ENCODE measurements at places on chromosomes 3 and 15.

DNA sequence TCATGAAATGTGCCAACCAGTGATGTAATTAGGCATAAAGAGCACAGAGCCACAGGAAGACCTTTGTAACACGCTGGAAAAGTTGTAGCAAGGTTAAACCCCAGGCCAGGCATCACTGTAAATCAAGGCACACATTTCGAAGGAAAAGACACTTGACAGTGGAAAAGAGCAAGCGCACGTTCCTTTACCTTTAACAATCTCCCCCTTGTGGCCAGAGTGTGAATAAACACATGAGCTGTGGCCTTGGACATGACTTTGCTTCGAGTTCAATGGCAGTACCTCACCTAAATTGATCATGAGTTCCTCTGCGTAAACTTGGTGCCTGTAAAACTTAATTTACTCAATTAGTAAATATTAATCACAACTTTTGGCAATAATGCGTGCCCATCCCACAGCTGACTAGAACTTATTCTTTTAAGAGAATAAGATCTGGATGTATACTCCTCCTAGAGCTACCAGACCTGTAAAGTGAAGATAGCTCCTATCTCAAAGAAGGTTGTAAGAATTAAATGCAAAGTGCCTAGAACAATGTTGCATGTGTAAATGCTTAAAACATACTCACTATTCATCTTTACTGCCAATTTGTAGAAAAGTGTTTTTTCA lies 757.0 kb upstream of the NECTIN3 start:
- DNase-seq = peak; percentile 1

GRCh38 chr3:195717416-195717815 lies 3.4 kb upstream of the MUC20 start:
- DNase-seq = no peak

- no peak for DNase-seq
These were observed 64.1 kb upstream of the IMPG2 start for GRCh38 chr3:101384426-101384825.

DNA sequence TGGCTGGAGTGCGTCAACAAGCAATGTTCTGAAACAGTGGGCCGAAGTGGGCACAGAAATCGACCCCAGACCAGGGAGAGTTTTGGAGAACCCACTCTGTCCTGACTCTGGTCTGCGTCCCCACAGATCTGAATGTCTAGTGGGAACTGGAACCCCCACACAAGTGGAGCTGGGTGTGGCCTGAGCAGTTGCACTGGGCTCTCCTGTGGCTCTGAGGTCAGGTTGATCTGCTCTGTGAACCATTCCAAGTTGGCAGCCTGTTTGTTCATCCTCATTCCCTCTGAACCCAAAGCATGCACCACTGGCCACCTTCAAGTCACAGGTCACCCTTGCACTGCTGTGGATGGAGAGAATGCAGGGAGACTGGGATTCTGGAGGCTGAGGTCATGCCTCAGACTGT lies 60.5 kb downstream of the STARD5 start:
- no peak for DNase-seq

- no peak for DNase-seq
These were observed 266.7 kb downstream of the CNTN3 start for GRCh38 chr3:74347563-74348268.

DNA sequence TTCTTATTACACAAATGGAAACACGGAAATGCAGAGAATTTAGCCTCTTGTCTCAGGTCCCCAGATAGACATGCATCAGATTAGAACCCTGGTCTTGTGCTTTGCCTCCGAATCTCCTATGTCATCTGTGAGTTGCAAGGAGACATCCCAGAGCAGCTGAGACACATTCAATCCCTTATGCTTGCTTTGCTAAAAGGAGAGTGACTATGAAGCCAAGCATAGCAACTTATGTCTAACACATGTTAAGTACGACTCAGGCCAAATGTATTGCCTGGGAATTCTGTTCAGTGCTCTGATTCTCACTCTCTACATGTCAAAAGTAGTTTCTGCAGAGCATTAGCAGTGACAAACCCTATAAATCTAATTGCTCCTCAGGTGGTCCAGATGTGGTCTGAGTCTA lies 30.6 kb upstream of the LRRC3B start:
- no peak for DNase-seq

- DNase-seq = no peak
These were observed 3.1 kb upstream of the LARP6 start for GRCh38 chr15:70856884-70857561.

DNA sequence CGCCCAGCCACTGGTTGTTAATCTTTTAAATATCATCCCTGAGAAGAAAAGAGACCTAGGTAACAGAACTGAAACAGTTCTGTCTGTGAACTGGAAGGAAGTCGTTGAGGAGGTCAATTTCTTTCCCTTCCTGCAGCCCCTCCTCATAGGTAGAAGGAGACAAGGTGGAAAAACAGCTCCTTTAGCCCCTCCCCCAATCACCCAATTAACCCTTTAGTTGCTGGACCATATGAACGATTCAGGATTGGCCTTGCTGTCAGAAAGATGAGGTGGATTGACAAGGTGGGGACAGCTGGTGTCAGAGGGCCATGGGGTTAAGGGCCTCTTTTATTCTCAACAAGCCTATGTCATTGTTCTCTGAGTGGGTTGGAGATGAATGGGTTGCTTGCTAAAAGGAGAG lies 36.0 kb upstream of the ZNF445 start:
- DNase-seq = no peak

DNA sequence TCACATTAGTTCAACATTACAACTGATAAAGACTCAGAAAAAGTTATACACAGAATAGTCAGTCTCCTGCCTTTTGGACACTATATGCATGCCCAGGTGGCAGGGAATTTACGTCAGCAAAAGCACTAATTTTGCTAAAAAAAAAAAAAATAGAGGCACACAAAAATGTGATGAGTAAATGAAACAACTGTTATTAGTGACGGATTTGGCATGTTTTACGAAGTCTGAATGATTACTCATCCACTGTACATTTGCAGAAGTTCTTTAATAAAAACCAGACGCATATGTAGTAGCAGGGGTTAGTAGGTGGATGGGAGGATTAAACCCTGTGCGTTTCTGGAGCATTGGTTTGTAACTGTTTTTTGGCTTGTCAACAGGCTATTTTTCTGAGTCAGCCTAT lies 99.0 kb downstream of the MITF start:
- no peak for DNase-seq

GRCh38 chr3:52895418-52895817 lies 1.9 kb downstream of the STIMATE start:
- DNase-seq = no peak

DNA sequence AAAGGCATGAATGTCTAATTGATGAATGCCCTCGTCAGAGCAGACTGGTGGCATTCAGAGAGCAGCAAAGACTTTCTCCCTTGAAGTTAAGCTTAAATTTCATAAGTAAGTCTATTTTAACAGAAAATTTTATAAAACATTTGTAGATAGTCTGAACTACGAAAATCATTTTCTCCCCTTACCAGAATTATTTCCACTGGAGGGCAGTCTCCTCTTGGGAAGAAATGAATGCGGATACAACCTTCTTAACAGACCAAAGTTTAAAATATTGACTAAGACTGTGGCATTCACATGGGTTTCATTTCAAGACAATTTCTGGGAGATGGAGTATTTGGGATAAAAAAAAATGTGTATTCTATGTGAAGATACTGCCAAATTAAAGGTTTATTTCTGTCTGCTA lies 669.0 kb downstream of the FHIT start:
- DNase-seq = no peak

DNA sequence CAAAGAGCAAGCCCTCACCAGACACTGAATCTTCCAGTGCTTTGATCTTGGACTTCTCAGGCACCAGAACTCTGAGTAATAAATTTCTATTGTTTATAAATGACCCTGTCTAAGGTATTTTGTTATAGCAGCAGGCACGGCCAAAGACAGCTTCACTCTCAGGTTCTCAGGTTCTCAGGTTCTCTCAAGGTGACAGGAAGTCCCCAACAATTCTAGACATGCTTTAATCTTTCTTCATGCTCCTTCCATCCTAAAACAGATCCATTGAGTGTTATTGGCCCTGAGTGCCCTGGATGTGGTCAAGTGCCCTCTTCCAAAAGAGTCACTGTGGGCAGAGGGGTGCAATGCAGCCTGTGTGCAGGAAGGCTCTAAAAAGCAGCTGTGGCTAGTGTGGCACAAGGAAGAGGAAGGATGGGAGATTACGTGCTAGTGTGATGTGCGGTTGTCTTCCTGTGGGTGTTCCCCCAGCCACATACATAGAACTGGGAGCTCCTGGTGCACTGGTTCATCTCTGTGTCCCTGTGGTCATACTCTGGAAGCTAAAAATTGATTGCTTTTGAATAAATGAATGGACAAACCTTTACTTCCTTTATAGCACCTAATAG lies 11.0 kb upstream of the RAB7A start:
- no peak for DNase-seq

DNA sequence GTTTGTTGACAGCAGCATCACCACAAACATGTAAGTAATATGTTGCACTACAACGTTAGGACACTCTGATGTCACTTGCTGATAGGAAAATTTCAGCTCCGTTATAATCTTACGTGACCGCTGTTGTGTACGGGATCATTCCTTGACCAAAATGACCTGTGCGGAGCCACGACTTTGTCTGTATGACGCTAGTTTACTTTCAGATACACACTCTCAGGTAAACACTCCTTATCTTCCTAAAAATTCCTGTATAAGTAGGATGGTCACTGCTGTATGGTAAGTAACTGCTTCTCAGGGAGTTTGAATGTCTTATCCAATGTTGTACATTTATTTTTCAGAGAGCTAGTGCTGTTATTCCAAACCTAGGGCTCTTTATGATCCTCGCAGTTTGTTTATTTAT lies 410.3 kb downstream of the NAALADL2 start:
- DNase-seq = no peak

- no peak for DNase-seq
These were observed 74.0 kb upstream of the LINGO1 start for GRCh38 chr15:77706482-77707244.

DNA sequence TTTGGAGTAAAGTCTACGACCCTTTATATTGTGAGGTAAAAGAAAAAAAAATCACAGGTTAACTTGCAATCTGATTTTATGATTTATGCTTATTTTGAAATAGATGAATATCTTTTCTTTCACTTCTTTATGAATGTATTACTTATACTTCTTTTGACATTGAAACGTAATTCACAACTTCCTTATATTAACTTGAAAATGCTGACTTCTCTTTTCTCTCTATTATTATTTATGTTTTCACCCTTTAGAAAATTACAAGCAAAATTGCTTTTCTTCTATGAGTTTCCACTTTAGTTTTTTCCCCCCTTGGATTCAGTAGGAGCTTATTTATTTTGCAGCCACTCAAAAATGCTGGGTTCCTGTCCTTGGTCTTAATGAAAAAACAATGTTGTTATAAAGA lies 25.4 kb downstream of the ACP3 start:
- DNase-seq = no peak

DNA sequence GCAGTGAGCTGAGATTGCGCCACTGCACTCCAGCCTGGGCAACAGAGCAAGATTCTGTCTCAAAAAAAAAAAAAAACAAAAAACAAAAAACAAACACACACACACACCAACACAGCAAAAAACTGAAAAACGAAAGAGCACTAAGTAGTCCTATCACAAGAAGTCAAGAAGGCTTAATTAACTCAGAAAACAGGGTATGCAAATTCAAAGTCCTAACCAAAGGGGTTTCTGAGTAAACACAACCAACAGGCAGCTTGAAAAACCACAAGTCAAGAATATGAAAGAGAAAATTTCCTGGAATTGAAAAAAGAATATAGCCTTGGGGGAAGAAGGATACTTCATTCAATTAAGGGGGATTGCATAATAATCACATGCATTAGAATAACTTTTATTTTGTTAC lies 37.7 kb upstream of the PARP14 start:
- DNase-seq = no peak

DNA sequence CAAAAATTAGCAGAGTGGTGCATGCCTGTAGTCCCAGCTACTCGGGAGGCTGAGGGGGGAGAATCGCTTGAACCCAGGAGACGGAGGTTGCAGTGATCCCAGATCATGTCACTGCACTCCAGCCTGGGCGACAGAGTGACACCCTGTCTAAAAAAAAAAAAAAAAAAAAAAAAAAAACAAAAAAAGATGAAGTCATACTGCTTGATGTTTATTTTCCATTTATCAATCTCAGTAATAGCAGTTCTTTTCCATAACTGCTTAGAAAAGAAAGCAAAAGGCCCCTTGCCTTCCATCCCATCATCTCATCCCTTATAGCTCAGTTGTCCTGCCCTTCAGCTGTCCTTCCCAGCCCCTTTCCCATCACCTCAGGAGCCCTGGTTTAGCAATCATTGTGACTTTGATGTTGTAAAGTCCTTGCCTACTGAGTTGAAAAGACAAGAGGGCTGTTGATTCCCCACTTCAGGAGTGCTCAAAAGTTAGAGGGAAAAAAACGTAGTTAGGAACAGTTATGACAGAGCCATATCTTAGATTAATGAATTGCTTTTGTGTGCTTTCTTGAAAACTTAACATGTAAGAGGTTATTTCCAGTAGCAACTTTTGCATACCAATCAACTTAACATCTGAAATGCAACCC lies 18.0 kb upstream of the THRB start:
- DNase-seq = no peak

- DNase-seq = no peak
These were observed 335.6 kb downstream of the FOXP1 start for GRCh38 chr3:71247958-71248335.

- no peak for DNase-seq
These were observed 28.3 kb upstream of the GALNT15 start for GRCh38 chr3:16146015-16146730.

DNA sequence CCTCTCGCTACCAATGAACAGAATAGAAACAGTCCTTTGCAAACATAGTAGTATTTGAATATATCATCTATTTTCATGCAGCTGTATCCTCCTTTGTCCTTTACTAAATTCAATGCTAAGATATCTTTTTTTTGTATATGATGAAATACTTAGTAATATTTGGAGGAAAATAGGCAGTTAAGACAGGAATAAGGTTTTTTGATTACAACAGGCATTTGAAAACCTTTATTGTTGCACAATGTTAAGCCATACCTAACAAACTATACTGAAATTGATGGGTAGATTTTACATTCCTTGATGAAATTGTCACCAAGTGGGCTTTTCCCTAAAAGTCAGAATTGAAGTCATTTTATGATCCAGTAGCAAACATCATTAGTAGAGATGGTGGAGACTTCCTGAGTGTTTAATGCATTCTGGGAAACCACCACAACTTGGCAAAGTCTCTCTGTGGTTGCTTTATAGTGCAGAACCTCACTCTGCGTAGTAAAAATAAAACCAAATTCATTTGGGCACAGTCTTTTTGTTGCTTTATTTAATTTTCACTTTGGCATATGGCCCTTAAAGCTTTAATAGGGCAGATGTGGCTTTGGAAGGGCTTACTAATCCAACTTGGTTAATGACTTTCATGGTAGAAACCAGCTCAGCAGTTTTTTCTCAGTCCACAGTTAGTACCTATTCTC lies 216.0 kb downstream of the DIPK2A start:
- DNase-seq = no peak

Data from activated CD4-positive, alpha-beta T cell treated with anti-CD3 and anti-CD28 coated beads, Interleukin-2, amount 50 U/mL, for 24 hours (primary cell).